ENCODE measurements at places on chromosomes 11 and 22. TPM values are rescaled to one million over a fixed set of nuclear protein-coding genes. Genes with fewer than 3 reads are reported as not detected.

DNA sequence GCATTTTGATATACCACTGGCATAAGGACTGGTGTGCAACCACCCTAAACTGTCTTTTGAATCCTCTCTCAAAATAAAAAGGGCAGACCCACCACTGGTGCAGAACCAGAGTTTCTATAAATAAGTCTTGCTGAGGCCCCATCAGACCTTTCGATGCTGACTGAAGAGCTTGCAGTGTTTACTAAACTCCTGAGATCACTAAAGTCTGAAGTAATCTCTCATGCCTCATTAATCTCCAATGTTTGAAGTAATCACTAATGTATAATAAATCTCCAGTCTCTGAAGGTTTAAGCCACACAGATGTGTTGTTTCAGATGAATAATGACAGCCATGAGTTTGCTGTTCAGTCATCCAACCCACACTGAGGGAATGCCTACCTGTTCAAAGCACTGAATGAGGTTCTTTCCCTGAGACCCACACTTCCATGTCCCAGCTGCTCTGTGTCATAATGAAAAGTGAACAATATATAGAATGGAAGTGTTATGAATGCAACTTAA is 50.6 kb upstream of the DEUP1 start:
- no peak for DNase-seq

DNA sequence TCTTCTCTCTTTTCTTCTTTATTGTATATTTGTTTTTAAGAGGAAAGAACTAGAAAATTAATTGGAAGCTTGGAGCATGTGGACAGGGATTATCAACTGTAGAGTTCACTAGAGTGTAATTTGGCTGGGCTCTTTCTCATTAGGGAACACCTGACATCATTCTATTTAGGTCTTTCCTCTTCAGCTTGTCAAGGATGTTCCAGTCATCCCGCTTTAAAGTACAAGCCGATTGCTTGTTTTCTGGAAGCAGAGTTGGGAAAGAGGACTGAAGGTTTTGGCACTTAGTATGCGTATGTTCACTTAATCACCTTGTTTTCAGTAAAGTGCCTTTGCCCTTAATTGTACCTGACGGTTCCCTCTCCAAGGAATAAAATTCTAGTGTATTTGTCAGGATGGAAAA is 111.6 kb downstream of the WNT11 start:
- DNase-seq: no peak

The SLC37A2 gene
- polyA plus RNA-seq: 2.0 TPM

GRCh38 chr11:33881651-33882503 is 10.0 kb downstream of the LMO2 start:
- no peak for DNase-seq

GRCh38 chr11:36375353-36376008 is 79.4 kb downstream of the PRR5L start:
- no peak for DNase-seq

- DNase-seq: peak; percentile 91
Observed at GRCh38 chr11:62108017-62108750, 15.6 kb upstream of the INCENP start.

The HOATZ gene
- not detected for polyA plus RNA-seq

- no peak for DNase-seq
Observed at GRCh38 chr22:48677168-48677520, 1150.5 kb downstream of the BRD1 start.

The SLC5A4 gene
- polyA plus RNA-seq: not detected

The CABP7 gene
- polyA plus RNA-seq: 1.6 TPM

The ESAM gene
- 42.0 TPM for polyA plus RNA-seq

DNA sequence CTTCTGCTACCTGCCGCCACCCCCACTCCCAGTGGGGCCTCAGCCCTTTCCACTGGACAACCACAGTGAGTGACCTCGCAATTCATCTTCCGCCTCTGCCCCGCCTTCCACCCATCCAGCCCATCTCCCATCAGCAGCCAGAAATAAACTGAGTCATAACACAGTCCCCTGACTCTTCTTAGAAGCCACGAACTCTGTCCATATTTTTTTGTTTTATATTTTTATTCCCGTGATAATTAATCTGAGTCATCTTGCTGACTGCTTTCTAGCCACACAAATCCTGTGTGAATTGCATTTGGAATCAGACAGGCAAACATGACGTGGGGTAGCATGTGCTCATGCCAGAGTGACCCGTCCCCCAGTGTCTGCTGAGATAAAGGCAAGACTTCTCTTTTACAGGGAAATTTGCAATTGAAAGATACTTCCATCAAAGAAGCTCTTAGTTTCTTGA is 7.0 kb downstream of the FADD start:
- peak; percentile 25 for DNase-seq

GRCh38 chr11:117281159-117281558 is 10.0 kb upstream of the BACE1-AS start:
- DNase-seq: no peak

- no peak for DNase-seq
Observed at GRCh38 chr11:71334191-71334590, 81.8 kb upstream of the SHANK2 start.
